ENCODE measurements at places on chromosomes 2 and 18. TPM values are rescaled to one million over a fixed set of nuclear protein-coding genes. Genes with fewer than 3 reads are reported as not detected.

APOB gene
- total RNA-seq, result under 0.01 TPM

RGPD8 gene
- 25.0 TPM for total RNA-seq

KCNJ13 gene
- total RNA-seq, result not detected

TMEM37 gene
- total RNA-seq, result 1.1 TPM

ZNF236 gene
- 11.6 TPM for total RNA-seq

CLIP4 gene
- total RNA-seq, result 124 TPM

ADAM23 gene
- 0.29 TPM for total RNA-seq

ZBTB7C gene
- total RNA-seq, result 0.36 TPM

Data from osteoblast (primary cell).